ENCODE measurements at places on chromosomes 3 and 15.

GRCh38 chr15:49466119-49466518, 43.1 kb downstream of the FGF7 start:
- no peak for DNase-seq

GRCh38 chr15:45087513-45087912, 26.5 kb downstream of the DUOX2 start:
- no peak for DNase-seq

- no peak for DNase-seq
Measured at GRCh38 chr3:189316296-189317019, 144.7 kb downstream of the TPRG1 start.

- no peak for DNase-seq
Measured at GRCh38 chr3:37458162-37459120, 284.1 kb upstream of the LRRFIP2 start.

GRCh38 chr3:120274739-120275167, 10.3 kb downstream of the GPR156 start:
- DNase-seq = no peak

GRCh38 chr15:71800835-71801745, 9.3 kb upstream of the NR2E3 start:
- DNase-seq = no peak

- no peak for DNase-seq
Measured at GRCh38 chr3:130259166-130259874, 86.2 kb upstream of the COL6A5 start.

- no peak for DNase-seq
Measured at GRCh38 chr15:39427705-39428104, 153.2 kb upstream of the THBS1 start.

- no peak for DNase-seq
Measured at GRCh38 chr15:57146506-57147201, 228.2 kb downstream of the TCF12 start.

DNA sequence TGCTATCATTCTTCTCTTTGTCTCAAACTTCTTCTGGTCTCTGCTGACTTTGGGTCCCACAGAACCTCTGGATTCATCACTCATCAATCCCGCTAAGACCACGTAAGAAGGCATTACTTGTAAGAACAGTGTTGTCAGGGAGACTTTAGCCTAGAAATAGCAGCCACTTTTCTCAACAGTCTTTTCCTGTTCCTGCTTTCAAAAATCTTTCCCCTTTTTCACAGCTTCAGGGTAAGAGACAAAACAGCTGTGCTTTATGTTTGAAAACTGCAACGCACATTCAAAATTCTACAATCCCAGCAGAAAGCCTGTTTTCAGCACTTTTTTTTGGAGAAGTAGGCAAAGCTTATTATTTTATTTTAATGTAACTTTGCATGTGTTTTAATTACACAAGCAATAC, 42.0 kb upstream of the FAM98B start:
- no peak for DNase-seq

- DNase-seq = no peak
Measured at GRCh38 chr15:76555247-76555646, 218.7 kb downstream of the ISL2 start.

DNA sequence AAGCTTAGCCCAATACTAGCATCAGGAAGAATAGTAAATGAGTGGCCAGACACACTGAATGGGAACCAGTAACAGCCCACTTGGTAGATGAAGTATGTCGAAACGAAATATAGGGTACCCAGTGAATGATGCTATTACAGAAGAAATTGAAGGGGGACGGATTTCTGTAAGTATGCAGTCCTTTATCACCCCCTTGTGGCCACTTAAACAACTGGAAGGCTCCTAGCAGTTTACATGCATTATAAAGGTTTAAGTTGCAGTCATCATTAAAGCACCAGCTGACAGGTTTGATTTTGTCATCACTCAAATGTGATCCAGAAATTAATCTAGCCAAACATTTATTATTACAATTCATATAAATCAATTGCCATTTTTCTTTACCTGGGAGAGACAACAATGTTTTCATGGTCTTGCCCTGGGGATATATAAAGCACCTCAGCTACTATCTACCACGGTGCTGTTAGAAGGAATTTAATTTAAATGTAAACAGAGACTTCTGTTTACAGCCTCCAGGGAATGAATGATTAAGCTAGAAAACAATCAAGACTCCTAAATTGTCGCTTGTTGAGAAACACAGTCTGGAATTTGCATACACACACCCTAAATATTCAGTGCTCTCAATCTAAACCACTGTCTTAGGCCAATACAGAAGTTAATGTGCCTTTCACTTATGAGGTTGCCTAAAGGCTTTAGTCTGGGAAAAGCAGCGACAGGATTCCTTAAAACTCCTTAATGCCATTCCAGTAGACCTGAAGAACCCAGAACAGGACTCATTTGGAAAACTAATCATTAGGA, 7.8 kb downstream of the EIF1B start:
- DNase-seq = no peak

- no peak for DNase-seq
Measured at GRCh38 chr15:51388726-51389125, 47.3 kb downstream of the GLDN start.

GRCh38 chr3:126551121-126551838, 7.5 kb downstream of the C3orf22 start:
- DNase-seq = no peak

DNA sequence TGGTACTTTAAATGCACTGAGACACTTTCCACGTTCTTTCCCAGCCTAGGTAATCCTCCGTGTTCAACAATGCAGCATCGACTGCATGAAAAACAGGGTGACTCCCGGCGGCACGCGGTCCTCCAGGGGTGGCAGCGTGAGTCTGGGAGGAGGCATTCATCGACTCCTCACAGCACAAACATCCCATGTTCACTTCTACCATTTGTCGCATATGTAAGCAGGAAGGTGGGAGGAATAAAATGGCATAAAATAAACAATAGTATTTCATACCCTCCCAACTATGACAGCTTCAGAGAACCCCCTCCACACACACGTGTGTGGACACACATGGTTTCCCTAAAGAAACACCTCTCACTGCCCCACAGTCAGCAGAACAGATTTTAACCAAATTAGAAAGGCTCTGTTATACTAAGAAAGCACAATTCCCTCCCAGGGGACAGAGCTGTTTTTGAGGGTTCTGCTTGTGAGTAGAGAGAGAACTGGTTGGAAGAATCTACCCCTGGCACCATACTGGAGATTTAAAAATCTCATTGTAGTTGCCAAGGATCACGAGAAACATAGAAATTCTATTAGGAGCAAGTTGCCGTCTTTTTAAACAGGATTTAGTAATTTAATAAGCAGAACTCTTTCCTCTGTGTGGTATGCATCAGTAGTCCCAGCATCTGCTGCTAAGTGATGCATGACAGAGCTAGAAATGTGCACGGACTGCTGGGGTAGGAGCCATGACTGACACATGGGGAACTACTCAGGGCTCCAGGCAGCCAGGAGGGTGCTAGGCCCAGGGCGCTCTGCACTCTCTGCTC, 6.0 kb downstream of the FAM43A start:
- no peak for DNase-seq

DNA sequence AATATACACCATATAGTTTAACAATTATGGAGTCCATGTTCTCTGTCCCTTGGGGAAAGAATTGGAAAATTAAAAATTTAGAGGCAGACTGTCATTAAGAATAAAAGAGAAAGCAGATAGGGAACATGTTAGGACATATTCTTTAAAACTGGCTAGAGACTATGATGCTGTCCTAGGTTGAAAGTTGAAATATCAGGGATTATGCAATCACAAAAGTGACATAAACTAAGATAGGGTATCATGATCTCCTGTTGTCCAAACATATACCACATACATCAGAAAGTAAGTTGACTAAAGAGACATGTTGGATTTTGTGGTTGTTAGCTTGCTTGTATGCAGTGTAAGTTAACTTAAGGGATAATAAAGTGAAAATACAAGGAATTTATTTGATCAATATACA, 9.9 kb upstream of the EID1 start:
- no peak for DNase-seq

DNA sequence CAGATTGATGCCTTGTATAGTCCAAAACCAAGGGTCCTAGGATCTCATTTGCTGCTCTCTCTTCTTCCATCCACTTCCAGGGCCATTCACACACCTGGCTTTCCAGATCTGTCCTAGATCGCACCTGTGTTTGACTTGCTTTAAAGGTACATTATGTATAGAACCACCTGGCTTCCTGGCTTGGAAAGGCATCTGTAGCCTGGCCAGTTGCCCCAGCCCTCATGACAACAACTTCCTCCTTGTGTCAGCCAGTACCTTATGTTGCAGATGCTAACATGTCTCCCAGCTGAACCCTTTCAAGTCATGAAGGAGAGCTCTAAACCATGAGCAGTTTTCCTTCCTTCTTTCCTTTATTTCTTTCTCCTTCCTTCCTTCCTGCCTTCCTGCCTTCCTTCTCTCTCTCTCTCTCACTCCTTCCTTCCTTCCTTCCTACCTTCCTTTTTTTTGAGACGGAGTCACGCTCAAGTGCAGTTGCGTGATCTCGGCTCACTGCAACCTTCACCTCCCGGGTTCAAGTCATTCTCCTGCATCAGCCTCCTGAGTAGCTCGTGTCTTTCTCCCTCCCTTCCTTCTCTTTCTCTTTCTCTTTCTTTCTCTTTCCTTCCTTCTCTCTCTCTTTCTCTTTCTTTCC, 2.5 kb upstream of the HTR3C start:
- DNase-seq = no peak

- no peak for DNase-seq
Measured at GRCh38 chr3:23221136-23221535, 18.0 kb downstream of the UBE2E2 start.

DNA sequence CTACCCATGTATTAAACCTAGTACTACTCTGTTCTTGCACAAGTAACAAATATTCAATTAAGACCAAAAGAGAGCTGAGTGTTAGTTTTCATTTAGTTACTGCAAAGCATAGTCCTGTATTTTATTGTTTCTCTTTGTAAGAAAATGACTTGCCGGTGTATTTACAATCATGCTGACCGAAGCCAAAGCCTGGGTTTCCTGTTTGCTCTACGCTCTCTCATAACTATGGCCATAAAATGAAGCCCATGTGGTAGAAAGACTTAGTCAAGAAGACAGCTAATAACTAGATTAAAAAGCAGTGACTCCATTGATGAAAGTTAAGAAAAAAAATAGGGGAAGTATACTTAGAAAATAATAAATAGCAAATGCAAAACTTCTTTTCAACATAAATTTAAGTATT, 479.9 kb downstream of the CNTN4 start:
- no peak for DNase-seq

GRCh38 chr3:197514786-197515355, 40.9 kb downstream of the BDH1 start:
- DNase-seq = no peak

DNA sequence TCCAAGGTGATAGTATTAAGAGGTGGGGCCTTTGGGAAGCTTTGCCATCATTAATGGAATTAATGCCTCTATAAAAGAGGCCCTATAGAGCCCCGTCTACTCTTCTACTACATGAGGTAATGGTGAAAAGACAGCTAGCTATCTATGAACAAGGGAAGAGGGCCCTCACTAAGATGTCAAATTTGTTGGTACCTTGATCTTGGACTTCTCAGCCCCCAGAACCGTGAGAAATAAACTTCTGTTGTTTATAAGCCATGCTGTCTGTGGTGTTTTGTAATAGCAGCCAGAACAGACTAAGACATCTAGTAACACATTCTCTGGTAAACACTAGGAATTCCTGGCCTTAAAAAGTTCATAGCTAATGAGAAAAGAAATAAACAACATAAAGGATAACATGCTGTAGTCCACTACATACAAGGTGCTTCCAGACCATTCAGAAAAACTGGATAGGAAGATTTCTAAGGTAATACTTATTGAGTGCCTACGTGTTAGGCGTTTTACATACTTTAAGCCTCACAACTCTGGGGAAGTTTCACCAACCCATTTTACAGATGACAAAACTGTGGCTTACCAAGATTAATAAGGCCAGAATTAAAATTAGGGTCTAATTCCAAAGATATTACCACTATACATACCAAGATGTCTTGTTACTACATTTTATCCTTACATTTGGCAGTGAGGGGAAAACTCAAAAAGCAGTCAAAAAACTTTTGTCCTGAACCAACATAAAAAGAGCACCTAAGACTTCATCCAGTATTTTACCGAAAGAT, 3.2 kb downstream of the UBE3A start:
- no peak for DNase-seq

DNA sequence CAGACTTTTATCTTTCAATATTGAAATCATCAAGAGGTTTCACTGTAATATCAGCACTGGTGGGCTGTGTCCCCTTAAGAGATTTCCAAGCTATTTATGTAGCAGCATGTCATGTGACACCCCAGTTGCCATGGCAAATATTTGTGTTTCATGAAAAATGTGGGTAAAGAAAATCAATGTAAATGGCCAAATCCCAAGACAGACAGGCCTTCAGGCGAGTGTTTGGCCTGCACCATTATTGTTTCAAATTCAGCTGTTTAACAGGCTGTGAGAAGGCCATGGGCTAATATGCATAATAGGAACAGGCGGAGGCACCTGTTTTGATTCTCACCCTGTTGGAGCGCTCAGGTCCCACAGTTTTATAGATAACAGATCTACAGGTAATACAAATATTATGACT, 104.2 kb downstream of the IQCH start:
- no peak for DNase-seq

DNA sequence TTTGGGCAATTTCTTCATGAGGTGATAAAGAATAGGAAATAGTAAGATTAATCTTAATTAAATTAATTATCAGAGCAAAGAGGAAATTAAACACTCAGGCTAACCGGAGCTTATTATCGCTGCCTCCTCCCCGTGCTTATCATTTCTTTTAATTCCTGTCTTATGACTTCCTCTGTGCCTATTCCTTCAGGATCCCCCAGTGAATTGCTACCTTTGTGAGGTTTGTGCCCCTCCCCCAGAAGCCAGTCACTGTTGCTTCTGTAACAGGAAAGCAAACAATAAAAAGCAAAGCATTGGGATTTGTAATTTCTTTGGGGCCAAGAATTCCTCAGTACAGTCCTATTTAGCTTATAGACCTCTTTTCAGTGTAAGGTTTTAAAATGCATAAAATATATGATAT, 164.5 kb downstream of the CADPS start:
- DNase-seq = no peak

DNA sequence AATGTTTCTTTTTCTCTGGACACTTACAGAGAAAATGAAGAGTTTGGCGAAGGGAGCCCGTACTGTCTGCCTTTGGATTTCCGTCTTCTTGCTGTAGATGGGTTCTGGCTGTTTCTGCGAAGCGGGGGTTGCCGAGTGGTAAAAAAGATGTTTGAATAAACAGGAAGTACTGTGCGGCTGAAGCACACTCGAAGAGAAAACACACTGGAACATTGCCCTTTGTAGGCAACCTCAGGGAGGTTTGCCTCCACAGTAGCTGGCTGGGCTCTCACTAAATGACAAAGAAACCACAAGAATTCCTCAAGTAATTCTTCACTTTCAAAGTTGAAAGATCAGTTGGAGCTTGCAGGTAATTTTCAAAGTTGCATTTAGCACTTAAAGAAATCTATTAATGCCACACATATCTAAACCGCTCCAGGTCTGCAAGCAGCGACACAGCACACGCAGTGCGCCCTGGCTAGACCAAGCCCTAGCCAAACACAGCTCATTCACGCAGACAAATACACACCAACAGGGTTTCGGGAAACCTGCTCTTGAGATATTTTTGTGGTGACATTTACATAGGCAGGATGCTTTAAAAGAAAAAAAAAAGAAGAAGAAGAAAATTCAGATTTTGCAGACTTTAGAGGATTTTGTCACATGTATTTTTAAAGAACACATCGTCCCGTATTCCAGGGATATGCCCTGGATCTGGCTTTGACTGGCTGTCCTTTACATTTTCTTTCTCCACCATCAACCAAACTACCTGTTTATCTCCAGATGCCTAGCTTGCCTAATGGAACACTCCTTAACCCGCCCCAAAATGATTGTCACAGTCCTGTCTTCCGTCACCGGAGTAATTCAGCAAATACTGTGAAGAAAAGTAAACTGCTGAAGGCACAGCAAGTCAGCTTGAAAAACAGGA, 452.8 kb downstream of the FOXP1 start:
- DNase-seq = peak; percentile 17
